Activated T-cell treated with anti-CD3 and anti-CD28 coated beads, Interleukin-2, amount 50 U/mL, for 1 hour (primary cell): ENCODE measurements at places on chromosomes 2 and 18.

- no peak for DNase-seq
These were observed 8.0 kb upstream of the REL start for GRCh38 chr2:60873381-60873780.

DNA sequence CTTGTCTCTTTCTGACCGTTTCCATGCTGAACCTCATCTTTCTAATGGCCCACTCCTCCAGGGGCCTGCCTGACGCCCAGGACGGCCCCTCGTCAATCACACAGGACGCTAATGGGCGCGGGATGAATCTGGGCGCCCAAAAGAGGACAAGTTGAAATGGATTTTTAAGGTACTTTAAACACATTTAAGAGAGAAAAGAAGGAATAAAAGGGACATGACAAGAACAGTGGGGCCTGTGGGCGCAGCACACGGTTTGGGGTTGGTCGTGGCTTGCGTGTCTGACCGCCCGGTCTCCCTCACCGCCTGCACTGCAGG, 607 bp upstream of the UBE2F start:
- DNase-seq, result no peak

- DNase-seq, result no peak
These were observed 24.5 kb downstream of the MAL start for GRCh38 chr2:95049961-95050360.

- no peak for DNase-seq
These were observed 47.3 kb downstream of the TCF7L1 start for GRCh38 chr2:85180322-85181133.

DNA sequence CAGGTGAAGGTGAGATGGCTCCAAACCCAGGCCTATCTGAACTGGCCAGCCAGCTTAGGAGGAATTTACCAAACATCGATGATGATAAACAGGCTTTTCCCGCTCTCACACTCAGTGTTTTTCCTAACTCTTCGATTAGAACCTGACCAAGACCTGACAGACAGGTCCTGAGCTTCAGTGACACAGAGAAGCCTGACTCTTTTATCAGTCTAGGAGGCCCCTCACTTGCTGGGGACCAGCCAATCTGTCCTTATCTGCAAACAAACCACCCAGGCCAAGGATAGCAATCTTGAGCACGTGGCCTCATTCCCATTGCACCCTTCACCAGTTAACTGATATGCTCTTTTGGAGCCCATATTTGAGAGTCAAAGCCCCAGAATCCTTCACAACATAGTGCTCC, 1.9 kb upstream of the ITSN2 start:
- no peak for DNase-seq

- DNase-seq, result no peak
These were observed 46.8 kb downstream of the ATOH8 start for GRCh38 chr2:85800586-85800985.

DNA sequence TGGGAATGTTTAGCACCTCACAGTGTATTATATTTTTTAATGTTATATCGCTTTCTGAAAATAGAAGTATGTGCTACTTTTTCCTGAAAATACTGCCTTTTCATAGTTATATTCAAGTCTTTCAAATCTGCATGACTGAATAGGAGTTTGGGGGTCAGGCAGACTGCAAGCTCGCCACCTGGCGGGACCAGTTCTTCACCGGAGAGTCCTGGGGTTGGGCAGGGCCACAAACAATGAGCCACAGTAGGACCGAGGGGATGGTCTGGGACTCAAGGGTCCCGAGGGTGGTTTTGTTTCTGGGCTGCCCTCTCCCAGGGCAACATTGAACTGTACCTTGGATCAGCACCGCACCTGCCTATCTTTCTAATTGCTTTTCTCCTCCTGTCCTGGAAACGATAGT, 70.6 kb downstream of the VWA3B start:
- no peak for DNase-seq

DNA sequence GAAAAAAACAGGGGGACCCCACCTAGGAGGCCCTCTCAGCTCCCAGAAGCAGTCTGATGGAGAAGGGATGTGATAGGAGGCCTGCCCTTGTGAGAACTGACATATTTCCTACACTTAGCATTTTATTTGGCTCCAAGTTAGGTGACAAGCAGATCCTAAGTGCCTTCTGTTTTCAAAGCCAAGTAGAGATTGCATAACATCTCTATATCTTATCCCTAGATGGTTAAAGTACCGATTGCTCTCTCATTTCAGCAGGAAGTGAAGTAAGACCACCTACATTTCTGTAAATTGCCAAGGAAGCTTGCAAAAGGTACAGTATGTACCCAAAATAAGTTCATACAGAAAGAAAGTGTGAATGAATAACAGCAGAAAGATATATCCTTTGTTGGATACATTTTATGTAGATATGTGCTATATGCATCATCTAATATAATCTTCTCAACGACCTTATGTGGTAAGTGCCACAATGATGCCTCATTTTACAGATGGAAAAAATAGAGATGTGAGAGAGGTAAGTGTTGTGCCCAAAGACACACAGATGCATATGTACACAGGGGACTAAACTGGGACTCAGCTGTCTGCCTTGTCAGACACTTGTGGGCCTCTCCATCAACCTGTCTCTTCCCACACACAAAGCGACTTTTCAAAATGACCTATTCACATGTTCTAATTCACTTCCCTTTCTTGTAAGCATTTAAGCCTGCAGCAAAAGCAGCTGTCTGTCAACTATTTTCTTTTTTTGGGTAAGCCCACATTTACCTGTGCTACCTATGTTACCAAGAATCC, 38.9 kb downstream of the DHRS9 start:
- peak; percentile 23 for DNase-seq

DNA sequence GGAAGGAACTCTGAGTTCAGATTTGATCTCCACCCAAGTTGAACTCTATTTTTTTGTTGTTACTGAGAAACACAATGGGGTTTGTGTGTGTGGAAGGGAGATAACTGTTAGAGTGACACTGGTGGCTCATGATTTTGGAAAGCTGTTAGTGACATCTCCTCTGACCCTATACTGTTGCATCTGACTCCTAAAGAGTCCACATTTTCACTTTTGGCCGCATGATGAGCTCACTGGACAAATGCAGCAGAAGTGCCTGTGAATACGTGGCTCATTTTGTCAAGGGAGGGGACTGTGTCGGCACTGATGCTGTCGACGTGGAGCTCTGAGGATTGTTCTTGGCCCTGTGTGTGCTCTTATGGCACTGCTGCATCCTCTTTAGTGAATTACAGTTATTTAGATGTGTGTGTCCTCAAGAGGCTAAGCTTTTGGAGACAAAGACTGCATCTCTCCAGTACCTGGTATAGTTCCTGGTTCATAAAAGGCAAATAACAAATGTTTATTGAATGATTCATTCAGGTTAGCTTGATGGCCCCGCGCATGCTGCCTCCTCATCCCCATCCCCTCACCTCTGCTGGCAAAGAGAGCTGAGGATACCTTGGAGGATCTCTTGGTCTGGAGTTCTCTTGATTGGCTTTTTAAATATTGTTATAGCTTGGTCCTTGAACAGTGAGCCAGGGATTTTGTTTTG, 135.4 kb downstream of the PHLPP1 start:
- no peak for DNase-seq

DNA sequence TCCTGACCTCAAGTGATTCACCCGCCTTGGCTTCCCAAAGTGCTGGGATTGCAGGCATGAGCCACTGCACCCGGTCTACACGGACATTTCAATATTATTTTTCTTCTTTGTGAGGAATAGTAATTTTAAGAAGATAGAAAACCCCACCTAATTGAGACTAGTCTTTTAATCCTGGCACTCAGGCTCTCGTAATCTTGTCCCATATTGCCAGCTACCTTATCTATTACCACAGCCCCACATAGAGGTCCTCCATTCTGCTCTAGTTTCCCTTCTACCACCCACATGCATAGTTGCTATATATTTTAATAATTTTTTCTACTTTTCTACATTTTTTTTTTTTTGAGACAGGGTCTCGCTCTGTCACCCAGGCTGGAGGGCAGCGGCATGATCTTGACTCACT, 9.5 kb upstream of the USP14 start:
- no peak for DNase-seq

GRCh38 chr18:12013186-12013916, 32.0 kb downstream of the IMPA2 start:
- DNase-seq, result no peak

DNA sequence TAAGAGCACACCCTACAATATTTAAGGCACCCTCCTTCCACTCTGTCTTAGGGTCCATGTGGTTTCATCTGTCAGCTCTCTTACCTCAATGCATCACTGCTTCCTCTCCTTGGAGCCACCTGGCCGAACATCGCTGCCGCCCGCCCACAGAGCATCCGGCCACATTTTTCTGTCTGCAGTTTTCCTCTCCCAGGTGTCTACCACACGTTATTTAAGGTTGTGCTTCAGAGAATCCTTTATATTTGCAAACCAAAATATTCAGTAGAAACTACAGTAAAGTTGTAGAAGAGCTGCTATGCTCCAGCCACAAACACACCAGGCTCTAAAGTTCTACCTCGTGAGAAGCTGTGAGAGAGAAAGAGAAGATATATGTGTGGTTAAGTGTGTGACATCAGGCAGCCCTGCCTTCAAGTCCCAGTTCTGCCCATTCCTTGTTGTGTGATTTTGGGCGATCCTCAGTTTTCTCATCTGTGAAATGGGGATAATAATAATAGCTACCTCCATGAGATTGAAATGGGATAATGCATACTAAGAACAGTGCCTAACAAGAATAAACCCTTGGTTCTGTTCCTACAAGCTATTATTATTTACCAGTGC, 4.9 kb upstream of the STK17B start:
- DNase-seq, result peak; percentile 84

- DNase-seq, result no peak
These were observed 243.2 kb upstream of the HDAC4 start for GRCh38 chr2:239644011-239644410.

GRCh38 chr2:132979339-132980093, 309.5 kb upstream of the LYPD1 start:
- no peak for DNase-seq

DNA sequence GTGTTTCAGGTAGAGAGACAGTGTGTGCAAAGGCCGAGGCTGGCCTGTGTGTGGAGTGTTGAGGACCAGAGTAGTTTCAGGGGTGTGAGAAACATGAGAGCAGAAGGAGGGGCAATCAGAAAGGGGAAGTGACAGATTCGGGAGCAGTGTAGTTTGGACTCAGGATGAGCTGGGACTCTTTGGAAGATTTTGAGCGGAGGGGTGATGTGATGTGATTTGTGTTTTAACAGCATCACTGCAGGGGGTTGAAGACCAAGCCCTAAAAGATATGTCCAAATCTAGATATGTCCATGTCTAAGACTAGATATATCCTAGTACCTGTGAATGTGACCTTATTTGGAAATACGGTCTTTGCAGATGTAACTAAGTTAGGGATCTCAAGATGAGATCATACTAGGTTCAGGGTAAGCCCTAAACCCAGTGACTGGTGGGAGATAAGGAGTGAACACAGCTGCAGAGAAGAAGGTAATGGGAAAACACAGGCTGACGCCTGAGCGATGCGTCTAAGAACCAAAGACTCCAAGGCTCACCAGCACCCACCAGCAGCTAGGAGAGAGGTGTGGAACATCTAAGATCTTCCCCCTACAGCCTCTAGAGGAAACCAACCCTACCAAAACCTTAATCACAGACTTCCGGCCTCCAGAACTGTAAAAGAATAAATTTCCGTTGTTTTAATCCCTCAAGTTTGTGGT, 38.5 kb upstream of the MYO3B start:
- no peak for DNase-seq

GRCh38 chr2:233563663-233564430, 2.7 kb downstream of the USP40 start:
- DNase-seq, result no peak

- no peak for DNase-seq
These were observed 165.8 kb downstream of the TNS1 start for GRCh38 chr2:217836901-217837491.

DNA sequence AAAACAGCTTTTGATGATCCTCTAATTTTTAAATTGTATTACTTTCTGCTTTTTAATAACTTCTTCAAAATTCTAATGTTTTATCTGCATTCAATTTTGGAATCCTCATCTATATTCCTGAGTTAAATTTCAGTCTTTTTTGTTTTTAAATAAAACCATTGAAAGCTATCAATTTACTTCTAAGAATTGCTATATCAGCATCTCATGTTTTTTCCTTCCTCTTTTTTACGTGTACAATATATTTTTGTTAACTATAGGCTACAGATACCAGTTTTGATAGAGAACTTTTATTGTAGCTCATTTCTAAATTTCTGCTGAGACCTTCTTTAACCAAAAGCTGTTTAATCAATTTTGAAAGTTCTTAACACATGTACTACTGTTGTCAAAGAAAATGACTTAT, 84.5 kb downstream of the SS18 start:
- no peak for DNase-seq

- DNase-seq, result no peak
These were observed 23.7 kb upstream of the WIPF1 start for GRCh38 chr2:174621323-174621722.

- peak; percentile 15 for DNase-seq
These were observed 17.3 kb downstream of the NCK2 start for GRCh38 chr2:105761931-105762515.

- no peak for DNase-seq
These were observed 90.9 kb downstream of the PLA2R1 start for GRCh38 chr2:159971365-159972152.

GRCh38 chr2:58862244-58862643, 621.1 kb upstream of the FANCL start:
- no peak for DNase-seq

- DNase-seq, result no peak
These were observed 13.7 kb downstream of the SOS1 start for GRCh38 chr2:39107156-39107555.

GRCh38 chr2:196449083-196449482, 190.4 kb upstream of the CCDC150 start:
- DNase-seq, result no peak

GRCh38 chr2:197800091-197800490, 4.3 kb upstream of the PLCL1 start:
- DNase-seq, result no peak

GRCh38 chr2:59029058-59029457, 787.9 kb upstream of the FANCL start:
- no peak for DNase-seq

- no peak for DNase-seq
These were observed 369.7 kb downstream of the CTNNA2 start for GRCh38 chr2:79882548-79882947.

DNA sequence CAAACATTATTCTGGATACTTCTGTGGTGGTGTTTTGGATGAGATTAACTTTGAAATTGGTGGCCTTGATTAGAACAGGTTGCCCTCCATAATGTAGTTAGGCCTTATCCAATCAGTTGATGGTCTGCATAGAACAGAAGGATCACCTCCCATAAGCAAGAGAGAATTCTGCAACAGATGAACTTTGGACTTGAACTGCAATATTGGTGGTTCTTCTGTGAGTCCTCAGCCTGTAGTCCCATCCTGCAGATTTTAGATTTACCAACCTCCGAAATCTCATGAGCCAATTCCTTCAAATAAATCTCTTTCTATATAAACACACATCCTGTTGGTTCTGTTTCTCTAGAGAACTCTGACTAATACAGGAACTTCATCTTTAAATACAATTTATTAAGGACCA, 81.9 kb downstream of the IRS1 start:
- DNase-seq, result no peak

DNA sequence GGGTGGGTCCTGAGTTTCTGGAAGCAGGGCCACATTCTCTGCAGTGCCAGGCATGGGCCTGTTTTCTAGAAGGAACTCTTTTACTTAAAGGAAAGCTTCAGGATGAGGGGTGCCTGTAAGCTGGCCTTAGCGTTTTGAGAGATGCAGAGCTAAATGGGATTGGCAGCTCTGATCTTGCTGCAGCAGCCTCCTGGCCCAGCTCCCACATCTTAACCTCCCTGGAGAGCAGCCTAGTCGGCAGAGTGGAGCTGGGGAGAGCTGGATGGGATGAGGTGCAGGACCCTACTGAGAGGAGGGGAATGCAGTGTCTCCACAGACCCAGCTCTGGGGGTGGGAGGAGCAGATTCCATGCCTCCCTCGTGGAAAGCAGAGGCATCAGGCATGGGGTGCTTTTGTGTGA, 52.0 kb downstream of the TMEM17 start:
- no peak for DNase-seq
